RPMI7951 (cell line): ENCODE measurements at places on chromosomes 12 and 14. TPM values are rescaled to one million over a fixed set of nuclear protein-coding genes. Genes with fewer than 3 reads are reported as not detected.

Gene TAS2R30
- total RNA-seq: 0.60 and 0.98 TPM in 2 replicates

Gene LALBA
- not detected in 2 replicates for total RNA-seq

Gene OTOGL
- 0.20 and 0.48 TPM in 2 replicates for total RNA-seq

Gene IGF1
- total RNA-seq: not detected in 2 replicates

Gene OR6C3
- total RNA-seq: not detected in 2 replicates

Gene ZNF385A
- 0.24 and 1.3 TPM in 2 replicates for total RNA-seq

Gene LPAR5
- total RNA-seq: not detected in 2 replicates

Gene SDS
- not detected in 2 replicates for total RNA-seq

Gene EXD2
- 12.2 and 15.6 TPM in 2 replicates for total RNA-seq

Gene IRAK3
- total RNA-seq: 3.5 and 4.8 TPM in 2 replicates

Gene TAS2R9
- not detected in 2 replicates for total RNA-seq

Gene SGPP1
- total RNA-seq: 22.5 and 29.6 TPM in 2 replicates

Gene KRT82
- total RNA-seq: not detected in 2 replicates

Gene FOXA1
- not detected in 2 replicates for total RNA-seq

Gene AQP5
- total RNA-seq: not detected in 2 replicates

Gene SPPL3
- total RNA-seq: 7.1 and 8.4 TPM in 2 replicates

Gene MYO1H
- not detected in 2 replicates for total RNA-seq

Gene APOLD1
- total RNA-seq: 12.6 and 12.7 TPM in 2 replicates

Gene SPX
- 0.60 and 1.3 TPM in 2 replicates for total RNA-seq

Gene KRT71
- not detected in 2 replicates for total RNA-seq

Gene OTX2
- not detected in 2 replicates for total RNA-seq

Gene BDKRB1
- total RNA-seq: 7.1 and 9.2 TPM in 2 replicates

Gene SSPN
- 13.2 and 14.0 TPM in 2 replicates for total RNA-seq

Gene P2RX7
- 4.8 and 5.0 TPM in 2 replicates for total RNA-seq

Gene HOXC6
- total RNA-seq: 0.84 and 1.5 TPM in 2 replicates

Gene TMEM233
- total RNA-seq: 0.48 and 0.59 TPM in 2 replicates

Gene RBP5
- not detected in 2 replicates for total RNA-seq

Gene BBOF1
- 2.4 and 4.0 TPM in 2 replicates for total RNA-seq

Gene ANG
- 6.3 and 7.4 TPM in 2 replicates for total RNA-seq

Gene SAV1
- 13.5 and 16.5 TPM in 2 replicates for total RNA-seq

Gene KLHL33
- total RNA-seq: not detected in 2 replicates

Gene NTF3
- total RNA-seq: 8.6 and 9.4 TPM in 2 replicates

Gene GARIN6
- total RNA-seq: not detected in 2 replicates

Gene SLC5A8
- not detected in 2 replicates for total RNA-seq

Gene KRT79
- 3.3 and 4.8 TPM in 2 replicates for total RNA-seq

Gene SLC24A4
- not detected in 2 replicates for total RNA-seq

Gene REP15
- total RNA-seq: 1.4 and 1.6 TPM in 2 replicates

Gene GPD1
- total RNA-seq: 0.39 TPM in 1 of 2 replicates, not detected in the other

Gene UNG
- total RNA-seq: 31.0 and 32.2 TPM in 2 replicates

Gene LHX5
- 0.12 TPM in 1 of 2 replicates, not detected in the other for total RNA-seq

Gene MRPL52
- 93.9 and 100 TPM in 2 replicates for total RNA-seq

Gene SMIM41
- total RNA-seq: not detected in 2 replicates

Gene TAS2R42
- total RNA-seq: not detected in 2 replicates

Gene TRHDE
- total RNA-seq: 1.2 and 2.3 TPM in 2 replicates

Gene FAM186B
- 0.29 TPM in 1 of 2 replicates, not detected in the other for total RNA-seq

Gene KRT73
- not detected in 2 replicates for total RNA-seq

Gene TAS2R8
- total RNA-seq: 0.20 TPM in 1 of 2 replicates, not detected in the other
